ENCODE measurements at places on chromosomes 2 and 18. TPM values are rescaled to one million over a fixed set of nuclear protein-coding genes. Genes with fewer than 3 reads are reported as not detected.

- peak; percentile 44 for DNase-seq
These were observed 70.5 kb upstream of the ZNF516 start for GRCh38 chr18:76565238-76566173.

C2orf81 gene
- total RNA-seq = 0.82 TPM

EFR3B gene
- 1.2 TPM for total RNA-seq

DNA sequence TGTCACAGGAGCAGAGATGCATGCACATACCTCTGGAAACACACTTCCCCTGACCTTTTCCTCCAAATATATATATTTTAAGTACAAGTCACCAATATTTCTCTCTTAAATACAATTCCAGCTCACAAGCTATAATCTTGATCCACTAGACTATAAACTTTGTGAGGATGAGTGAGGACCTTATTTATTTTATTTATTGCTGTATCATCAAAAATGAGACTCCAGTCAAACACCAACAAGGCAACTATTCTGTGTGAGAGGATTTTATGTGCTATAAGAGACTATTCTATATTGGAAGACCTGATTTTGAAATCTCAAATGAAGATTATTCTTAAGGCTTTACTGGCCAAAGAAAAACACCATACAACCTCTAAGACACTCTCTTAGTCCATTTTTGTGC, 1352.2 kb downstream of the SUCLG1 start:
- DNase-seq = no peak

CDH7 gene
- total RNA-seq = not detected

DNA sequence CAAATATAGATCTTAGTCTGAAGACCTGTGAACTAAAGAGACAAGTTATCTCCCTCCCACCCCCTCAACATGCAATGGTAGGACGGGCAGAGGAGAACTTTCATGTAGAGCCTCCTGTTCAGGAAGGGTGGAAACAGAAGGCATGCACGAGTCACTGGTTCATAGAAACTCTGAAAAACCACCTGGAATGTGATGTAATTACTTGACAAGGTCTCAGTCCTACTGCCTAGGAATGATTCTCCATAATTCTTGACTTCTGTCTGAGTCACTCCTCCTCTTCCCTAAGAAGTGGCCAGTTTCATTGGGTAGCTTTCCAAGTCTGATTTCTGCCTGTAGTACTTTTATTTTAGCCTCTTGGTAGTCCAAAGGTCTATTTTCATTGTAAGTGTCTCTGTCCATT, 277.3 kb downstream of the PTPRM start:
- no peak for DNase-seq

DNA sequence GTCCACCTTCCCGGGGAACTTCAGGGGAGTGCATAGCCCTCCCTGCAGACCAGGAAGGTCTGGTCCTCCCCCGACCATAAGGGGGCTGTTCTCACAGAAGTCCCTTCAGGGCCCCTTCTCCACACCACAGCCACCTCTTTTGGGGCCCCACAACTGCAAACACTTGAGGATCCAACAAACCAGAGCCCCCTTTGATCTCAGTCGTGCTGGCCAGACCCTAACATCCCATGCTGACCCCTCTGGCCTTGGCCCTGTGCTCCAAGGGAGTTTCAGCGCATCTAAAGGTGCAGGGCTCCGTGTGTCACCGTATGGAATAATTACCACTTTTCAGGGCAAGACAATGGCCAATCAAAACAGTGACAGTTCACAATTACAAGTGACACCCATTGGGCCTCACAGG, 57.7 kb downstream of the ADNP2 start:
- no peak for DNase-seq

GRCh38 chr2:165645930-165646831, 147.9 kb downstream of the GALNT3 start:
- DNase-seq = no peak

CFLAR gene
- 283 TPM for total RNA-seq

C2orf92 gene
- 4.8 TPM for total RNA-seq

DNA sequence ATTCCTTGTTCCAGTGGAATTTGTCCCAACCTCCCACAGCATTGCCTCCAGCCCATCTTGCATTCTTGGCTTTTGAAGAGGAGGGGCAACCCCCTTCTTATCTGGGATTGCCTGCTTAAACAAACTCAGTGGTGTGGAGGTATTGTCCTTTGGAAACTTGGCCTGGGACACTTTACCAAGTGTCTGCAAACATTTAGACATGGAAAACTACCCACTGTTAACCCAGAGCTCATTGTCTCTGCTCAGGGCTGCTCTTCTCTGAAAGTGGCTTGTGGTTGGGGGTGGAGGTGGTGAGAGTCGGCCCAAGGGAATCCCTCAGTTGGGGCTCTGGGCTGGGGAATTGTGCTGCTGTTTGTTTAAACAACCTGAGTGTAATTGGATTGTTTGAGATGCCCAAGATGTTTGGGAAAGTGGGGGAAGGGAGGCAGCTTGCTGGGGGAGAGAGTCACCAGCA, 178.3 kb upstream of the GATA6 start:
- no peak for DNase-seq

DNA sequence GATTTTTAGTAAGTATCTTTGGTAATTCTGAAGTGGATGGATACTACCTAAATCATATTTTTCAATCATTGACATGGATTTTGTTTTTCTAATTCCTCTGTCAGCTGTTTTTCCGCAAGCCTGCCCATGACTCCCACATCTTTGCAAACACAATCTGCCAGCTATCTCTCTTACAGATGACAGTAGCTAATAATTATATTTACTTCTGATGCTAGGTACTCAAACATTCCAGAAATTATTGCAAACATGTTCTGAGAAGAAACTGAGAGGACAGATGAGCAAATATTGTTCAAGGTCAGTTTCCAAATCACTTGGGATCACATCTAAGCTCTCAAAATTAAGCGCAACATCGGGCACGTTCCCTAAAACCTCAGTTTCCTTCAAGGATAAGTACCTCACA, 270.0 kb upstream of the CDH19 start:
- DNase-seq = no peak

All from omental fat pad (tissue), 4 donors.